ENCODE measurements at places on chromosomes 12 and 14.

- DNase-seq: no peak
Observed at GRCh38 chr14:102445641-102446040, 63.9 kb downstream of the ANKRD9 start.

DNA sequence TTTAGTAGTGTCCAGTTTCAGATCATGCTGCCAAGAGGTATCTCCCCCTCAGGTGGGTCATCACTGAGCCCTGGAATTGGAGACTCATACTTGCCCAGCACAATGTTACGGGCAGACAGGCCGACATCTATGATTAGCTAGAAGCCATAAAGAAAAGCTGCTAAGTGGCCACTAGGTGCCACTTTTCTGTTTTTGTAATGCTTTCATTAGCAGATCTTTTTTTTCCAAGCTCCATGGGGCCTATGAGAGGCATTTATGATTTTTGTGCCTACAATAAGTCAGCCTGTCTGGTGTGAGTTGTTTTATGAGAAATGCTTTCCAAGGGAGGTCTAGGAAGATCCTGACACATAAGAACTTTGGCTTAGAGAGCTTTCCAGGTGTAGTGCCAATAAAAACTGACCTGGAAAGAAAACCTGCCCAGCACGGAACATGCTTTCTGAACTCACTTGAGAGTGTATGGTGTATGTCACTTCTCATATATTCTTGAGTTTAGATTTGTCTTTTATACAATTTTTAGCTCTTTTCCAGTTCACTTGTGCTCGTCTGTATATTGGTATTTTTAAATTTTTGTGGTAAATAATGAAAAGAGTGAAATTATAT, 21.8 kb upstream of the SMCO2 start:
- DNase-seq: no peak

GRCh38 chr12:100753837-100754236, 40.7 kb upstream of the ANO4 start:
- no peak for DNase-seq

GRCh38 chr12:1593174-1594005, 991 bp downstream of the FBXL14 start:
- DNase-seq: no peak

GRCh38 chr12:64450711-64451486, 1.0 kb upstream of the TBK1 start:
- DNase-seq: no peak

DNA sequence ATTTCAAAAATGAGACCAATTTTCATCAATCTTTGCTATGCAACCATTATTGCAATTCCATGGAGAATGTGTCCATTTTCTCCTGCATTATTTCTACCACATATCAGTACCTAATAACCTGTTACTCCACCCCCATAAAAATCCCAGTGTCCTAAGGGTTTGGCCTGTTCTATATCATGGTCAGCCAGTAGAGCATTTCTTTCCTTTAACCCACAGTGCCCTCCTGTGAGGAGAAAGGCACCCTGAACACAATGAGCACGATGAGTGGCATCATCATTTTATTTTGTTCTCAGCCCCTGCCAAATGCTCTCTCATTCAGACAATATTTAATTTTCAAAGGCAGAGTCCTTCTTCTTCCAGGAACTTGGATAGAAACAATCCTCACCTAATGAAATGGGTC, 11.6 kb upstream of the IFNG-AS1 start:
- DNase-seq: no peak

DNA sequence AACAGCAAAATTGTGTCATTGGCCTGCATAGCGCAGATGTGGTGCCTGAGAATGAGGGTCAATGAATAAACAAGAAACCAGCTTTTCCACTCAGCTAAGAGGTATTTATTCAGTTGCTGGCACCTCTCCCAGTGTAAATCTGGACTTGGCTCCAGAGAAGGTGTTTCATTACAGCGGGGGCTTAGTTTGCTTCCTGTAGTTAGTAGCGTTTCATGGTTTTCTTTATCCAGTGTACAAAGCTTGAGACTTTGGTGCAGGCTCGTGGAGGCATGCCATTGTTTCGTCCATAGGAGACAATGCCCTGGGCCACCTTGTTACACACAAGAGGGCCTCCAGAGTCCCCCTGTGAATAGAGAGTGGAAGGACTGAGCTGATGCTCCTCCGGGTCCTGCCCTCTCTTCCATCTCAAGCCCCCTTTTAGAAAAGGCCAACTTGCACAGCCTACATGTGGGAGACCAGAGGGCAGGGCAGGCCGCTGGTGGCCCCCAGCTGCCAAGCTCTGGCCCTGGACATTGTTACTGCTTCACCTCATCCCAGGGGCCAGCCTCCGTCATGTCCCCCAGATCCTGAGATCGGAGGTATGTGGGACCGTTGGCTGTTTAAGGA, 3.0 kb downstream of the GZMB start:
- DNase-seq: no peak

GRCh38 chr12:6540181-6540877, 6.0 kb downstream of the GAPDH start:
- DNase-seq: no peak

GRCh38 chr12:2341051-2341751, 288.4 kb downstream of the CACNA1C start:
- no peak for DNase-seq

DNA sequence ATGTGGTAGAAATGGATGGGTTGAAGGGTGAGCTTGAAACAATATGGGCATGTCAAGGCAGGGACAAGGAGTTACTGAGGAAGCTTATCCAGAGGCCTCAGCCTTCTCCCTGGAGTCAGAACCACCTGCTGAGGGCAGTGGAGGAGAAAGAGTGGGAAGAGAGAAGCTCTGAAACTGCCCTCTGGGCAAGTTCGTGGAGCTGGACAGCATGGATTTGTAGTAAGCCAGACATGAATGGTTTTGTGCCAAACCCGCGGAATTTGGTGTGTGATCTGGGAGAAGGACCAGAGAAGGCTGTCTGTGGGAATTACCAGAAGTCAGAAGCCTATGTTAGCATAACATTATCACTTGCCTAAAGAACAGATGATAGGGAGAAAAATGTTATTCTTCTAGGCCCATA, 164.8 kb downstream of the SLC41A2 start:
- DNase-seq: no peak

DNA sequence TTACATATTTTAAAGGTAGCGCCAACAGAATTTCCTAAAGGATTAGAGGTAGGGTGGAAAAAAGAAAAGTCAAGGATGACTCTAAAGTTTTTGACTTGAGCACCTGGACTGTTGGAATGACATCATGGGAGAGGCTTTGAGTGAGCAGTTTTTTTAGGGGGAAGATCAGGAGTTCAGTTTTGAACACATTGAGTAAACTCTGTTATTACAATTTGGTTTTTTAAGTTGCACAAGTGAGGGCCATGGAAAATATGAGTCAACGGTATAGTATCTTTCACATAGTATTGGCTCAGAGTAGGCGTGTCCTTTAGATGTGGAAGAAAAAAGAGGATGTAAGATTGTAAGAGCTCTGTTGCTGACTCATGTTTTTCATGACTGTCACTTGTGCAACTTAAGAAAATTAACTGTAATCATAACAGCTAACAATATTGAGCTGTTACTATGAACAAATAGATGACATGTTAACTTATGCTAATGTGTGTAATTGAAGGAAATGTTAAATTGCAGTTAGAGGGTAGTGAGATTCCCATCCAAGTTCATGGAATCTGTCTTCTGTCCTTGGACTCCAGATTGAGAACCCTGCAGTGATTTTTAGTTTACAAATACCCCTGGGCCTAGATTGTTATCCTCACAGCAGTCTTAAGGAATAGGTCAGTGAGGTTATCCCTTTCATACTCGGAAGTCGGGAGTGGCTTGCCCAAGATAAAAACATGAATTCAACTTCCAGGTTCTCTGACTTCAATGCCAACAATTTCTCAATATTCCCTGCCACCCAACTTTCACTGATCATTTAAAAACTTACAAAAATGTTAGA, 48.2 kb upstream of the ATP2B1 start:
- peak; percentile 73 for DNase-seq

GRCh38 chr12:109863847-109864712, 16.3 kb downstream of the GLTP start:
- DNase-seq: no peak

DNA sequence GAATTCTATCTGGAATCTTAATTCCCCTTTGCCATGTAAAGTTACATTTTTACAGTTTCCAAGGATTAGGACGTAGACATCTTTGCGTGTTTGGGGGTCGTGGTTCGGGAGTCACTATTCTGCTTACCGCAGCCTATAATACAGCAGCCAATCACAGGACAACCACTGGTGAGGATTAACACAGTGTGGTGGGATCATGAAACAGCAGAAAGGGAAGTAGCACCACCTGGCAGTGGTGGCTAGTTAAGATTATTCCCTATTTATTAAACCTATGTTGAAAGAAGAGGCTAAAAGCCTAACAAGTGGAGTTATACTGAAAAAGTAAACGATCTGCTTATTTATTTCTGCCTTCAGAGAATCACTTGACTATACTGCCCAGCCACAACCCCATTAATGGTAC, 71.7 kb downstream of the IPO8 start:
- DNase-seq: no peak

DNA sequence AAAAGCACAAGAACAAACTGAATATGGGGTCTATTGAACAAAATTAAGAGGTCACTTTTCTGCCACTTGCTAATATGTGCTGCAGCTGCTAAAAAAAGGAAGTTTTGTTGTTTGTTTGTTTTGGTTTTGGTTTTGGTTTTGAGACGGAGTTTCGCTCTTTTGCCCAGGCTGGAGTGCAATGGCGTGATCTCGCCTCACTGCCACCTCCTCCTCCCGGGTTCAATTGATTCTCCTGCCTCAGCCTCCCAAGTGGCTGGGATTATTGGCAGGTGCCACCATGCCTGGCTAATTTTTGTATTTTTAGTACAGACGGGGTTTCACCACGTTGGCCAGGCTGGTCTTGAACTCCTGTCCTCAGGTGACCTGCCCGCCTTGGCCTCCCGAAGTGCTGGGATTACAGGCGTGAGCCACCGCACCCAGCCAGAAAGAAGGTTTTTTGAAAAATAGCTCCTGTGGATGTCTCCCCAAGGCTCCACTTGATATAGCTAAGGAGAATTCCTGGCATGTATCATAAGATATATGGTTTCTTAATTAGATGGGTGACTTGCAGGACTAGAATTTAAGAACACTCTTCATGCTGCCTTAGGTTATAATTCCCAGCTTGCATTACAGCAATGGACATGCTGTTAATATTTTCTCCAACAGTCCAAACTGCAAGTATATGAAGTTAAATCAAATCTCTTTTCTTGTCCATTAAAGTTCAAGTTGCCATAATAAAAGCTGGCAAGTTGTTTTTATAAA, 237.6 kb upstream of the AMIGO2 start:
- DNase-seq: no peak

GRCh38 chr12:70822412-70822811, 98.1 kb downstream of the PTPRR start:
- no peak for DNase-seq

DNA sequence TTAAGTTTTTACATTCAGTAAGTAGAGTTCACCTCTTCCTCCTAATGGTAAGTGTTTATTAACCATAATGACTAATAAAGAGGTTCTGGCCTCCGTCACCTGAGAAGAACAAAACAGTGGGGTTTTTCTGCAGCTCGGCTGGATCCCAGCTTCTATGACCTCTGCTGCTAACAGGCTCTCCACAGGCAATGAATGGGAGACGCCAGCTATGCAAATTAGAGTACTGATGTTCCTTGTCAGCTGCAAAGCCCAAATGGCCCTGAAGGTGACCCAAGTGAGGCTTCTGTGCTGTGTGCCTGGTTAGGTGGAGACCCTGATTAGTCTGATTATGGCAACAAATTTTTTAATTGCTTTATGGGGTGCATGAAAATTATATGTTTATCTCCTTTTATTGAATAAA, 218.1 kb downstream of the APAF1 start:
- no peak for DNase-seq

GRCh38 chr14:71472356-71473340, 459.6 kb upstream of the RGS6 start:
- DNase-seq: no peak

GRCh38 chr14:33511851-33512640, 438.8 kb downstream of the EGLN3 start:
- no peak for DNase-seq

- no peak for DNase-seq
Observed at GRCh38 chr12:57852620-57853500, 6.3 kb upstream of the CTDSP2 start.

DNA sequence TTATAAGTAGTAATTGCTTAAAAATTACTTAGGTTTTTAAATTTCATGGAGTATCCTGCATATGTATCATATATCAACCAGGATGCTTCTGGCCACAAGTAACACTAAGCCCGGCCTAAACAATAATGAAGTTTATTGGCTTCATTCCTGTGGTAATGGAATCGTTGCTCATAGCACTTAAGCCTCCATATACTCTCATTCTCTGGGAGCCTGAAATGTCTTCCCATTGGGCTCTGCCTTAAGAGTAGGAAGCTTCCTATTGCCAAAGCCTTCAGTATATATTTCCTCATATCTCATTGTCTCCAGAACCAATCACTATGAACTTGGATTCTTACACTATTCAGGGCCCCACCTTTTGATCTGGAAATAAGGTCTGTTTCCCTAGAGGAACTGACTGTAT, 83.8 kb upstream of the DNM1L start:
- no peak for DNase-seq

- DNase-seq: no peak
Observed at GRCh38 chr14:36724162-36724561, 62.5 kb downstream of the PAX9 start.

DNA sequence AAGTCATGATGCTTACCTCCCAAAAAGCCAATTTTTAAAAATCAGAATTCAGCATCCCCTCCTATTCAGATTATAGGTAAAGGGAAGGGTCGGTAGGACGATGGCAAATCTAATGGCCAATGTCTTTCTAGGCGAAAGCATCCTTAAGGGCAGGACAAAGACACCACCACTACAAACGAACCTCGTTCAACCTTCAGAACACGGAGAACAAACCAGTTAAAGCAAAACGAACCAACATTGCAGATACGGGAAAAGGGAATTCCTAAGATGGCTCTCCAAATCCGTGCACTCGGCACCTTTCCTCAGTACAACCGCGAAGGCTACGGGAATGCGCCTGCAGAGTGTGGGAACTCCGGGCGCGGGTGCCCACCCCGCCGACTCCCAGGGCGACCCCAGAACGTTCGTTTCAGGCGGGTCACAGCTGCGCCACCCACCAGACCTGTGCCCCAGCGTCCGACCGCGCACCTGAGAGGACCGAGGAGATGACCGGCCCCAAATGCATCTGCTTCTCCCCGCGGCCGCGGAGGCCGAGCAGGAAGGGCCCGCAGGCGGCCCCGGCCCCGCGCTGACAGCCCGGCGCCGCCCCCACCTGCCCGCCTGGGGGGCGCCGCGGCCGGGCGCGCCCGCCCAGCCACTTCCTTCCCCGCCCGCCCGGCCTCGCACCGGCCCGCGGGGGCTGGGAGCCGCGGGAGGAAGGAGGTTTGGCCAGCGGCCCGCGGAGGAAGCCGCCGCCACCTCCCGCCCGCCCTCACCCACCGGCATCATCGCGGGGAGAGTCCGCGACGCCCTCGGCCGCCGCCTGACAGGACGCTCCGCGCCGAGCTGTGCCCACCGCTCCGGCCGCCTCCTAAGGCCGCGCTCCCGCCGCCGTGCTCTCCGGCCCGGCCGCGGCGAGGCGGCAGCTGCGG, 578 bp downstream of the PPP1R13B start:
- no peak for DNase-seq

- no peak for DNase-seq
Observed at GRCh38 chr12:65615118-65615517, 209.2 kb upstream of the HMGA2 start.

- no peak for DNase-seq
Observed at GRCh38 chr14:31411218-31411727, 9.1 kb downstream of the HEATR5A start.

Data from brain pericyte (primary cell).